ENCODE measurements at places on chromosomes 5 and 9.

- peak; percentile 75 for DNase-seq
Observed at GRCh38 chr5:181181650-181182565, 23.1 kb downstream of the TRIM7 start.

DNA sequence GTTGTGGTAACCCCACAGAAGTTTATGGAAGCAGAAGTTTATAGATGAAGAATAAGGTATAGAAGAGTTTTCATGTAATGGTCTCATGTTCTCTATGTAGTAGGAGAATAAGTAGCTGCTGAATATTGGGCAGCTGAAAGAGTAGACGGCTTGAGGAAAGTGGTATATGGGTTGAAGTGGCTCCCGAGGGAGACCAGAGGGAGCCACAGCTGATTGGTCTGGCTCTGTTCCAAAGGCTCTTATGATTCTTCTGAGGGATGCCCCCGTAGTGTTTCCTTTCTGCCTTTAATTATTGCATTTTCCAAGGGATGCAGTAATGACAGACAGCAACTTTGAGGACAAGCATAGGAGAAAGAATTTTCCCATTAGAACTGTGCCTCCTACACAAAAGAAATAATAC is 30.1 kb upstream of the TENT2 start:
- no peak for DNase-seq

GRCh38 chr5:155546075-155546474 is 532.5 kb downstream of the KIF4B start:
- no peak for DNase-seq

DNA sequence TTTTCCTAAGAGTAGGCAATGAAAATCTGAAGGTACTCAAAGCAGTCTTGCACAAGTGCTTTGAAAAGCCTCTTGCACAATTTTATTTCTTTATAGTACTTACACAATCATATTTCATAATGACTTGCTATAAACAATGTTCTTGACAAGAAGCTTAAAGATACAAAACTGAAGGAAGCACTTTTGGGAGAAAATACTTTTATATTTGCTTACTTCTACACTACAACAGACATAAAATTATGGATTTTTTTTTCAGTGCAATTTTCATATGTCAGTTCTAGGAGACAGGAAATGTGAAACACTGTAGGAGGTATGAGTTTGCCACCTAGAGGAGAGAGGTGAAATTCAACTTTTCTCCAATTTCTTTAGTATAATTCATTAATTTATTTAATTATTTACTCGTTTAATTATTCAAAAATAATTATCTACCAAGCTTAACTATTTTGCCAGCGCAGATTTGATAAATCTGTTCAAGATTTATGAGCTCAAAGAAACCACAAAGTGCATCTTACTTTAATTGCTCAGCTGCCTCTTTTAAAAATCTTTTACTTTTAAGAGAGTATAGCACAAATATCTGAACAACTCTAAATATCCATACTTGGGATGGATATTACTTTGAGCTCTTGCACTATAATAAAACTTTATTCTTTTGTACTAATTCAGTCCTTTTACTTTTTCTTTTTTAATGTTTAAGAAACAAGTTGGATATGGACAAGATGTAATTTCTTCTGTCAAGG is 29.0 kb upstream of the CDKN2B start:
- DNase-seq: peak; percentile 30

DNA sequence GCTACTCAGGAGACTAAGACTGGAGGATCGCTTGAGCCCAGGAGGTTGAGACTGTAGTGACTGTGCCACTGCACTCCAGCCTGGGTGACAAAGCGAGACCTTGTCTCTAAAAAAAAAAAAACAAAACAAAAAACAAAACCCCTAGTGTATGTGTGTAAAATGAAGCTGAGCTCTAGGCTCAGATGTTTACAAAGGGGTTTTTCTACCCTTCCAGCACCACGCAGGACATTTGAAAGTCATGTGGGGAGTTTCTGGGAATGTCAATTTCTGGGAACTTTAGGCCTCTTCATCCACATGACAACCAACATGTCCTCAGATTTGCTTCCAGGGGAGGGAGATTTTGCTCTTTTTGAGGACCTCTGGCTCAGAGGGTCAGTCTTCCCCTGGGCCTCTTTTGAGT is 42.4 kb upstream of the AIF1L start:
- no peak for DNase-seq

- DNase-seq: no peak
Observed at GRCh38 chr5:4676934-4677333, 463.2 kb upstream of the ADAMTS16 start.

- DNase-seq: no peak
Observed at GRCh38 chr5:4579679-4580078, 560.5 kb upstream of the ADAMTS16 start.

GRCh38 chr5:24320643-24321042 is 324.1 kb downstream of the CDH10 start:
- DNase-seq: no peak

- no peak for DNase-seq
Observed at GRCh38 chr9:2765250-2765880, 48.1 kb downstream of the KCNV2 start.

DNA sequence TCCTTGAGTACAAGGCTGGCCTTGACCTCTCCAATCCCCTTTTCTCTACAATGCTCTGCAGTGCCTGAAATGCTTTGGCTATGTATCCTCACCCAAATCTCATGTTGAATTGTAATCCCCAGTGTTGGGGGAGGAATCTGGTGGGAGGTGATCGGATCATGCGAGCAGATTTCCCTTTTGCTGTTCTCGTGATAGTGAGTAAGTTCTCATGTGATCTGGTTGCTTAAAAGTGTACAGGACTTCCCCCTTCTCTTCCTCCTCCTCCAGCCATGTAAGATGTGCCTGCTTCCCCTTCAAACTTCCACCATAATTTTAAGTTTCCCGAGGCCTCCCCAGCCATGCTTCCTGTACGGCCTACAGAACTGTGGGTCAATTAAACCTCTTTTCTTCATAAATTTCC is 28.5 kb upstream of the AKNA start:
- no peak for DNase-seq

DNA sequence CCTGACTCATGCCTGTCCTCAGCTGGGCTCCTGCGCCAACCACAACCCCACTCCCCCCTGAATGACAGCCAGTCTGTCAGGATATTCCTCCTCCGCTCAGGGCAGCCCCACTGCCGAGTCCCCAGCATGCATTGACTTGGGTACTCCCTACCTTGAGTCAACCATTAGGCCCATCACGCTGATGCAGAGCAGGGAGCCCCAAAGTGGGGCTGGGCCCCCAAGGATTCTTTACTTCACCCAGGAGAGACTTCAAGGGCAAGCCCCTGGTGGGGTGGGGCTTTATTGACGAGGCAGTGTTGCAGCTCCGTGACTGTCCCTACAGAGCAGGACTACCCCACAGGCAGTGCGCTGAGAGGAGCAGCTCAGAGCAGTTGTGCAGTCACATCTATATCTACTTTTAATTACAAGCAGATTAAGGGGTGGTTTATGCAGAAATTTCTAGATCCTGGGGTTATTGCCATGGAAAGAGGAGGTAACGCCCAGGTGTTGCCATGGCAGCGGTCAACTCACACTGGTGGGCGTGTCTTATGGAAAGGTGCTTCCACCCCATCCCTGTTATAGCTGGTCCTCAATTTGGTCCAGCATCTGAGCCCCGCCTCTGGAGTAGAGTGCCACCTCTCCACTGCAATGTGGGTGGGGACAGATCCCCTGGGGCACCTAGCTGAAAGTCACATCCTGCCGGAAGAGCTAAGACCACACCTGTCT is 32.1 kb upstream of the FCN1 start:
- DNase-seq: no peak

- no peak for DNase-seq
Observed at GRCh38 chr9:23803216-23803615, 22.8 kb downstream of the ELAVL2 start.

DNA sequence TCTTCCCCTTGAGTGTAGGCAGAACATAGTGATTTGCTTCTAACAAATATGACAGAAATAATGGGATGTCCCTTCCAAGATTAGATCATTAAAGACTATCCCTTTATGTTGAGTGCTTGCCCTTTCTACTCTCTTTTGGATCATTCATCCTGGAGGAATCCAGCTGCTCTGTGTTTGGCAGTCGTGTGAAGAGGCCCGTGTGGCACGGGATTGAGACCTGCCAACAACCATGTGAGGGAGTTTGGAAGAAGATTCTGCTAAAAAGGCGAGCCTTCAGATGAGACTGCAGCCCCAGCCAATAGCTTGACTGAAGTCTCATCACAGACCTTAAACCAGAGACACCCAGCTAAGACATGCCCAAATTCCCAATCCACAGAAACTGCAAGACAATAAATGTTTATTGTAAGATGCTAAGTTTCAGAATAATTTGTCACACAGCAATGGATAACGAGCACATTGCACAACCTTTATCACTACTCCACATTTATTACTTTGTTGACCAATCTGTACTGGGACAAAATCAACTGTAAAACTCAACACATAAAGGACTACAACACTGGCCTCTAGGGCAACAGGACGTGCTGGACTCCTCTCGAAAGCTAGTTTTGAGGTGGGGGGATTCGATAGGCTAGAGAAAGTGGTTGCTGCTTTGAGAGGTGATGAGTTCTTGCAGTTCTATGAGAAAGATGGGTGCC is 42.8 kb downstream of the ANGPTL2 start:
- DNase-seq: no peak

DNA sequence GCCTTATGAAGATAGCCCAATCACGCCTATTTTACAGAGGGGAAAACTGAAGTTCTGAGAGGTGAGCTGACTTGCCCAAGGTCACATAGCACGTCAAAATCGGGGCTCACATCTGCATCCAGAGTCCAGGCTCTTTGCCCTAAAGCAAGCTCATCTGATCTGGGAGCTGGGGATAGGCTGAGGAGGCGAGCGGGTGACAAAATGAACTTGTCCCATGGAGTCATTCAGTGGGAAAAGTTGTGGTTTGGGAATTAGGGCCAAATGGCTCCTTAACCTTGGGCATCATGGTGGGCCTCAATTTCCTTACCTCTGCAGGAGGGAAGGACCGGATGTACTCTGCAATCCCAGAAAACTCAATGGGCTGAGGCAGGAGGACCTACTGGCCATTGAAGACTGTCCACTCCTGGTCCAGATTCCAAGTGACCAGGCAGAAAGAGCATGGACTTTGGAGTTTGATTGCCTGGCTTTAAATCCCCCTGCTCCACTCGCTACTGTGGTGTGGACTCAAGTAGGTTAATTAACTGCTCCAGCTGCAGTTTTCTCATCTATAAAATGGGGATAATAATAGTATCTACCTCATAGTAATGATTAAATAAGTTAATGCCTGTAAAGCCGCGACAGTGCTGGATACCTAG is 160.4 kb downstream of the RGS3 start:
- no peak for DNase-seq

- no peak for DNase-seq
Observed at GRCh38 chr5:170443624-170444023, 54.5 kb upstream of the KCNMB1 start.

Data from CD4-positive, alpha-beta T cell treated with Interleukin-15 for 4 hours (primary cell).